Stromal cell of bone marrow (primary cell): ENCODE measurements at places on chromosomes 11 and 22.
A peak's percentile ranks its signal among the peaks of the same experiment; 100 is the strongest.

DNA sequence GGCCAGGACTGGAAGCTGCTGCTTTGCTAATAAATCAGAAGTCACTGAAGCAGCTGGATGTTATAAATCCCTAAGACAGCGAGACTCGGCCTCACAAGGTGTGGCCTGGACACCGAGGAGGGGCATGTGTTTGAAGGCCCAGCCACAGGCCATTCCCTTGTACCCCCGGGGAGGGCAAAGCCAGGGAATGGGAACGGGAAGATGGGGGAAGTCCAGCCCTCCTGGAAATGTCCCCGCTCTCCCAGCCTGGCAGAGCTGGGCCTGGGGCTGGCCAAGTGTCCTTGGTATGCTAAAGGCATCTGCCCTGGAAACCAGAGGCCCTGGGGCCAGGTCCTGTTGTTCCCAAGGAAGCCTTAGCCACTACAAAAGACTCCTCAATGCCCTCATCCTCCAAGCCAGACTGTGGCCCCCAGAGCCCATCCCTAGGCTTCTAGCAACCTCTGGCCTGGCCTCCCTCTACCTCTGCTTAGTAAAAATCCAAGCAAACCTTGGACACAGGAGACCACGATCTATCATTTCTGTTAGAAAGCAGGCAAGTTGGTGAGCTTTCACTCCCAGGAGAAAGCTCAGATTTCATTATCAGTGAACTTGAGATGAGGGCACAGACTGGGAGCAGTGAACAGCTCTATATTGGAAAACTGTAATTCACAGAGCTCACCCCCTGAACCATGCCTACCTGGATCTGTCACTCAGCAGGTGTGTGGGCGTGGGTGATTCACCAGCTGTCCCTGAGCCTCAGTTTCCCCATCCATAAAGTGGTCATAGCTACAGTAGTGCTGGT, 11.0 kb downstream of the CHST1 start:
- no peak for DNase-seq

- DNase-seq = no peak
These were observed 9.0 kb upstream of the BID start for GRCh38 chr22:17783312-17783711.

- no peak for DNase-seq
These were observed 19.1 kb downstream of the RPL3 start for GRCh38 chr22:39300186-39300830.

- peak; percentile 76 for DNase-seq
These were observed at the start of gene TRMU for GRCh38 chr22:46335201-46336118. Gene TRMU (plus strand): TSS chr22:46335714. CDS start chr22:46335765, 51 bp downstream.

- no peak for DNase-seq
These were observed 8.8 kb downstream of the CXCR5 start for GRCh38 chr11:118892514-118892913.

DNA sequence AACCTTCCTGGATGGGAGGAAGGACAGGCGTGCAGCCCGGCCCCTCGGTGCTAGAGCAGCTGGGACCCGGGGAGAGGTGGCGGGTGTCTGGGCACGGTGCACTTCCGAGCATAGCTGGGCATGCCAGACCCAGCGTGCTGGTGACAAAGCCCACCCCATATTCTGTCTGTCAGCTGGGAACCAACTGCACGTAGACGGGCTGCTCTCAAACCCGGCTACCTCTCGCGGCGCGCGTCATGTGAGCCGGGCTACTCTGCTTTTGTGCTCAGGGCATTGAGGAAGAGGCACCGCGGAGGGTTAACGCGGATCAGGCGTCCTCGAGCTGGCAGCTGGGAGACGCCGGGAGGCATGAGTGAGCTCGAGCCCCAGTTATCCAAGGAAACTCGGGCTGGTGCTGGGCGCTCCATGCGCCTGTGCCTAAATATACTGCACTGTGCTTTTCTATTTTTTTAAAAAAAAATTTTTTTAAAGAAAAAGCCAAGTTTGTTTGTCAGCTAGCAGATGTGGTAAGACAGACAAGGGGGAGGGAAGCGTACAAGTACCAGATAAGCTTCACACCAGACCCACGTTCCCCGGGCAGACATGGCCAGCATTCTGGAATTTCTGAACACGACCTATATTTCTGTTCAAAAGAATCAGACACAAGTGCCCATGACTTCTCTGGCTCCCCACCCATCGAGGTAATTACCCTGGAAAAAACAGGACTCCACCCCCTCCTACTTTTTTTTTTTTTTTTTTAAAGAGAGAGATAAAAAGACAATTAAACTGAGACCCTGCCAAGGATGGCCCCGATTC, 425.6 kb downstream of the SHANK2 start:
- DNase-seq = no peak

GRCh38 chr11:14703731-14704130, 60.1 kb downstream of the PDE3B start:
- DNase-seq = no peak

- no peak for DNase-seq
These were observed 6.1 kb upstream of the PNPLA3 start for GRCh38 chr22:43917521-43917920.

- no peak for DNase-seq
These were observed 39.1 kb downstream of the B3GAT1 start for GRCh38 chr11:134372961-134373360.

DNA sequence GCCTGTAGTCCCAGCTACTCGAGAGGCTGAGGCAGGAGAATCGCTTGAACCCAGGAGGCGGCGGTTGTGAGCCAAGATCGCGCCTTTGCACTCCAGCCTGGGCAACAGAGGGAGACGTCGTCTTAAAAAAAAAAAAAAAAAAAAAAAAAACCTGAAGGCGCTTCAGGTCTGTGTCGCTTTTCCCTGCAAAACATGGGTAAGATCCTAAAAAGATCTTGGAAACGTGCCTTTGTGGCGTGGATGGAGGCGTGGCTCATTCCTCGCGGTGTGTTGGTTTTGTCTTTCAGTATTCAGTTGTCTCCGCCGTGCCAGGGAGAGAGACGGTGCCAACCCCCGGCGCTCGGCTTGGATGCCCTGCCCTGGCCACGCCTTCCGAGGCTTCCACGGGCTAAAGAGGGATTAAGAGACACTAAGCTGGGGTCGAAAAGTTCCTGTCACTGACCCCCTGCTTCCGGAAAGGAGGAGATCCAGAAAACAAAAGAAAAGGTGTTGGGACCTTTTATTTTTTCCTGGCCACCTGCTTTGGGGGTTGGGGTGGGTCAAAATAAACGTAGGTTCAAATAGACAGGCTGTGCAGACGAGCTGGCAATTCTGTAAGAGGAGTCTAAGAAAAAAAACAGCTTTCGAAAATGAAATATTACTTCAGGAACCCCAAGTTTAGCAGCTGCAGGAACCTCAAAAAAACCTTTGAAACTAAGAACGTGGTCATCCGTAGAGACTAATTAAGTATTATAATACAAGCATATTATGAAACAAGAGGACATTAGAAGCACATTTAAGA, 1.1 kb upstream of the SLC35F2 start:
- DNase-seq = no peak

DNA sequence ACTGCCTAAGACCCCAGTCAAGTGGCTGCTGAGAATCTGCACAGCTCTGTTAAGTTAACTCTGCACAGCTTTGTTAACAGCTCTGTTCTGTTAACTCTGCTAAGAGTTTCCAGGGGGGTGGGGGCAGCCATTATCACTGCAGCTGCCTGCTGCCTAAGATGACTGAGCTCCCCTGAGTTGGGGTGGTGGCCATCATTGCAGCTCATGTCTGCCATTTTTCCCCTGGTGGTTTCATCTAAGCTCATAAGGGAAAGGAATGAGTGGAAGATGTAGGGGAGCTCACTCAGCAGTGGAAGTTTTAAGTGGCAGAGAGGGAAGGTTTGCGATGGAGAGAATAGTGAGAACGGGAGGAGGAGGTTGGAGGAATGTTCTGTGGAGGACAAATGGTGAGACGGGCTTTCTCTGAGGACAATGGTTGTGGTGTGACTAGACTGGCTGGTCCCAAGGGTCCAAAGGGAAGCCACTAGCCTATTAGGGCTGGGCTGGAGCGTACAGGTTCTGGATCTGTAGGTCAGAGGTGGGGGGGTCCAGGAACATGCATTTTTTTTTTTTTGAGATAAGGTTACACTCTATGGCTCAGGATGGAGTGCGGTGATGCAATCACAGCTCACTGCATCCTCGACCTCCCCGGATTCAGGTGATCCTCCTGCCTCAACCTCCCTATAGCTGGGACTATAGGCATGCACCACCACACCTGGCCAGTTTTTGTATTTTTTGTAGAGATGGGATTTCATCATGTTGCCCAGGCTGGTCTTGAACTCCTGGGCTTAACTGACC, 13.5 kb upstream of the PLET1 start:
- DNase-seq = no peak

GRCh38 chr11:5246772-5247471, 2.7 kb downstream of the HBG1 start:
- no peak for DNase-seq

GRCh38 chr11:15875943-15876342, 480.4 kb downstream of the SOX6 start:
- no peak for DNase-seq

GRCh38 chr22:41446057-41446501, 522 bp downstream of the TOB2 start:
- no peak for DNase-seq

DNA sequence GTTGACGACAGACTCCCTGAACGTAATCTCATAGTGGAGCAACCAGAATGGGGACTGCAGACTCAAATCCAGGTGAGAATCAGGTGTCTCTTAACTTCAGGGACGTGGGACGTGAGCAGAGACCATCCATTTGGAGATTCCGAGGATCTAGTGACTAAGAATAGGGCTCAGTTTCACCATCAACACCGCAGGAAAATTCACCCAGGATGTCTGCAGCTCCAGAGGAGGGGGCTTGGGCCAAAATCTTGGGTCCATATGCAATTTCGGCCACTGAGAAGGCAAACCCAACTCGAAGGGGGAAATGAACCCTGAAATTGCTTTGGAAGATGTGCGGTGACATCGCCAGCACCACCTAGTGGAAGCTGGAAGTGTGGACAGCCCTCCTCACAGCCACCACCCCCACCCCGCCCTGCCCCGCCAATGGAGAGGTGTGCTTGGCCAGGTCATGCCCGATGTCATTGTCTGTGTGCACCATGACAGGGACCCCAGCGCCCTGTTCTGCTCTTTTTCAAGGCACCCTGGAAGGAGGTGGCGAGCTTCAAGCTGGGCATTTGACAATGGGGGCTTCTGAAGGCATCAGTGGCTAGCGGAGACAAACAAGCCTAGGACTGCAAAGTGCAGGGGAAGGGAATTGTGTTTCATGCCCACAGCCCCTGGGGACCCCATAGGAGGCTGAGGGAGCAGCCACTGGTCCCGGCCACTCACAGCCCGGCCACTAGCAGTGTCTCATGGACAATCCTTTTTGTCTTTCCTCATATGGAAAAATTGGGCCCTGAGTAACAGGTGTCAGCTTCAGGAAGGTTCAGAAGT, 24.8 kb downstream of the APOL1 start:
- peak; percentile 25 for DNase-seq

DNA sequence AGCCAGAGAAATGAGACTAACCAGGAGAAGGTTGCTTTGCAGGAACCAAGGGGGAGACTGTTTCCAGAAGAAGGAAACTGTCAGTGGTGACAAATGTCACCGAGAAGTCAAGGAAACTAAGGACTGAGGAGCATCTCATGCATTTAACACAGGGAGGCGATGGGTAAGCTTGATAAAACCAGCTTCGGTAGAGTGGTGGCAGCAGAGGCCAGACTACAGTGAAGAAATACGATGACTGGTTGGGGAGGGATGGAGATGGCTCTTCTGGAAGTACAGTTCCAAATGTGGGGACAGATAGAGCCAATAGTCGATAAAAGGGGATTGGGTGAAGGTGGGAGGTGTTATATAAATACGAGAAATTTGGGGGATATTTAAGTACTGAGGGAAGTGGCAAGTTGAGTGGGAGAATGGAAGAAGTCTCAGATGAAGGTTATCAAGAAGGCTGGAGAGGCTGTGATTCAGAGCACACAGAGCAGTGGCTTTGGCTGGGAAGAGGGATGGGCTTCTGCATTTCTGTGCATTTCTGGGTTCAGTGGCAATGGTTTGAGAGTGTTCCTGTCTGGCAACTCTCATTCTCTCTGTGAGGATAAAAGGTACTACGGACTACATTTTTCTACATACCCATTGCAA, 29.2 kb downstream of the SC5D start:
- DNase-seq = peak; percentile 21

- DNase-seq = no peak
These were observed 1.4 kb downstream of the OTOG start for GRCh38 chr11:17548444-17548843.

GRCh38 chr11:67504005-67504949, 886 bp downstream of the PITPNM1 start:
- DNase-seq = no peak

DNA sequence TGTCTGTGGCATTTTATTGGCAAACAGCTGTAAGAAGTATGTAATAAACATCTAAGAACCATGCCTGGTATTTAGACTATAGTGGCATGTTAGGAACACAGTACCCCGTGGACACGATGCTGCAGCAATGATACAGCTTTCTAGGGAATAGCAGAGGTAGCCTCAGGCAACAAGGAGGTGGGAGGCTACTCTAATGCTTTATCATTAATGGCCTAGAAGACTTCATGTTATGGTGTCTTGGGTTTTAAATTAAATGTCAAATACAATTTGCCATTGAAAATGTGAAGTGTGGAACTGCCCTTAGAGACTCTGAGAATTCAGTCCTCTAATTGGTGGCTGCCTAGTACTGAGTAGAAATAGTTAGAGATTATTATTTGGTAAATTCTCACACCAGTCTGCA, 516.9 kb downstream of the CNTN5 start:
- DNase-seq = no peak

- DNase-seq = no peak
These were observed 9.2 kb upstream of the TSKU start for GRCh38 chr11:76773921-76774361.

DNA sequence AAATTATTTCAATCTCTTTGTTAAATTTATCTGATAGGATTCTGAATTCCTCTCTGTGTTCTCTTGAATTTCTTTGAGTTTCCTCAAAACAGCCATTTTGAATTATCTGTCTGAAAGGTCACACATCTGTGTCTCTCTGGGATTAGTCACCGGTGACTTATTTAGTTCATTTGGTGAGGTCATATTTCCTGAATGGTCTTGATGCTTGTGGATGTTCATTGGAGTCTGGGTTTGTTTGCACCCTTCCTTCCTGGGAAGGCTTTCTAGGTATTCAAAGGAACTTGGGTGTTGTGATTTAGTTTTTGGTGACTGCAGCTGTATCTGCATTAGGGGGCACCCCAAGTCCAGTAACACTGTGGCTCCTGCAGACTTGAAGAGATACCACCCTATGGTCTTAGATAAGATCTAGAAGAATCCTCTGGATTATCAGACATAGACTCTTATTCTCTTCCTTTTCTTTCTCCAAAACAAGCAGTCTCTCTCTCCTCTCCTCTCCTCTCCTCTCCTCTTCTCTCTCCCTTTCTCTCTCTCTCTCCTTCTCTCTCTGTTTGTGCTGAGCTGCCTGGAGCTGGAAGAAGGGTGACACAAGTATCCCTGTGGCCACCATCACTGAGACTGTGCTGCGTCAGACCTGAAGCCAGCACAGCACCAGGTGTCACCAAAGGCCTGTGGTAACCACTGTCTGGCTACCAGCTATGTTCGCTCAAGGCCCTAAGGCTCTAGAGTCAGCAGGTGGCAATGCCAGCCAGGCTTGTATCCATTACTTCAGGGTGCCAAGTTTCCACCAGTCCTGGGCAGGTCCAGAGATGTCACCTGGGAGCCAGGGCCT, 3.3 kb upstream of the HEPN1 start:
- no peak for DNase-seq
